Activated CD4-positive, alpha-beta T cell treated with anti-CD3 and anti-CD28 coated beads, Interleukin-2, Interleukin-6, amounts not matched to agents 100 ng/mL and 50 ng/mL, durations not matched to agents 16 hours and 8 hours (primary cell): ENCODE measurements at places on chromosomes 3 and 15.
A peak's percentile ranks its signal among the peaks of the same experiment; 100 is the strongest.

DNA sequence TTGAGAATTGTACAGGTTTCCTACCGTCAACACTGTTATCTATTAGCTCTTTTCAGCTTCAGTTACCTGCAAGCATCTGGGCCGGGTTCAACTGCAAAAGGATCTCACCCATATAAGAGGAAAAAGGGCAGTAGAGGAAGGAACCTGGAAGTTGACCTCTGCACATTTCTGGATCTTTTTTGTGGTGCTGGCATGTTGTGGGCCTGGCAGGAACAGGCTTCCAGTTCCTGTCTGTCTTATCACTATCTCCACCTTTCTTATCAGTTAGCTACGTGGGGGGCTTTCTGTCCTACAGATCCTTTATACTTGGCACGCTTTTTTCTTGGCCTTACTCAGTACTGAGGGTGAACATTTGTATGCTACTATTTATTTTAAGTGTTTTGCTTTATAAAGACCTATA lies 42.2 kb upstream of the TJP1 start:
- no peak for DNase-seq

- no peak for DNase-seq
These were observed 672 bp upstream of the KY start for GRCh38 chr3:134651347-134652041.

DNA sequence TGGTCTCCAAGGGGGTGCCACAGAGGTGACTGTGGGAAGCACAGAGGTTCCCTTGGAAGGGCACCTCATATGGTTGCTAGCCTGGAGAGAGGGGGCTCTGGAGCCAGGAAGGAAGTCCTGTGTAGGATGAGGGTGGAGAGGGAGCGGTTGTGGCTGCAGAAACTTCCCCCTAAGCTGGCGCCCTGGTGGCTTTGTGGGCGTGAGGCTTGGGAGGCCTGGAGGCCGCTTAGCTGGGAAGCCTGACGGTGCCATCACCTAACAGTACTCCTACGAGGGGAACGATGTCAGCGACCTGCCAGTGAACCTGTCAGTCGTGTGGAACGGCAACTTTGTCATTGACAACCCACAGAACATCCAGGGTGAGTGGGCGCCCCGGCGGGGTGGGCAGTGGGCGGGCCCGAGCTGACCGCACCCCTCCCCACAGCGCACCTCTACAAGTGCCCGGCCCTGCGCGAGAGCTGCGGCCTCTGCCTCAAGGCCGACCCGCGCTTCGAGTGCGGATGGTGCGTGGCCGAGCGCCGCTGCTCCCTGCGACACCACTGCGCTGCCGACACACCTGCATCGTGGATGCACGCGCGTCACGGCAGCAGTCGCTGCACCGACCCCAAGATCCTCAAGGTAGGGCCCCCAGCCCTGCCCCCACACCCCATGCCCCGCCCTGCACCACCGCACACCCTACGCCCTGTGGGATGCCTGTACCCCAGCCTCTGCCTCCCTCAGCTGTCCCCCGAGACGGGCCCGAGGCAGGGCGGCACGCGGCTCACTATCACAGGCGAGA lies 31.0 kb downstream of the PLXNA1 start:
- DNase-seq: no peak

DNA sequence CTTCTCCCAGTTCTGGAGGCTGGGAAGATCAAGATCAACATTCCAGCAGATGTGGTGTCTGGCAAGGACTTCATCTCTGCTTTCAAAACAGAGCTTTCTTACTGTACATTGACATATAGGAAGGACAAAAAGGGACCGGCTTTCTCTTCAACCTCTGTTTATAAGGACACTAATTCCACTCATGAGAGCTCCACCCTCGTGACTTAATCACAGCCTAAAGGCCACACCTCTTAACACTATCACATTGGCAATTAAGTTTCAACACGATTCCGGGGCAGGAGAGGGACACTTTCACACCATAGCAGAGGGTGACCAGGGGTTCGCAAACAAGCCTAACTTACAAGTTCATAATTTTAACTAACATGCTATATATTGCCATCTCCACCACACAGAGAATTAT lies 231.5 kb downstream of the MAGI1 start:
- DNase-seq: no peak

DNA sequence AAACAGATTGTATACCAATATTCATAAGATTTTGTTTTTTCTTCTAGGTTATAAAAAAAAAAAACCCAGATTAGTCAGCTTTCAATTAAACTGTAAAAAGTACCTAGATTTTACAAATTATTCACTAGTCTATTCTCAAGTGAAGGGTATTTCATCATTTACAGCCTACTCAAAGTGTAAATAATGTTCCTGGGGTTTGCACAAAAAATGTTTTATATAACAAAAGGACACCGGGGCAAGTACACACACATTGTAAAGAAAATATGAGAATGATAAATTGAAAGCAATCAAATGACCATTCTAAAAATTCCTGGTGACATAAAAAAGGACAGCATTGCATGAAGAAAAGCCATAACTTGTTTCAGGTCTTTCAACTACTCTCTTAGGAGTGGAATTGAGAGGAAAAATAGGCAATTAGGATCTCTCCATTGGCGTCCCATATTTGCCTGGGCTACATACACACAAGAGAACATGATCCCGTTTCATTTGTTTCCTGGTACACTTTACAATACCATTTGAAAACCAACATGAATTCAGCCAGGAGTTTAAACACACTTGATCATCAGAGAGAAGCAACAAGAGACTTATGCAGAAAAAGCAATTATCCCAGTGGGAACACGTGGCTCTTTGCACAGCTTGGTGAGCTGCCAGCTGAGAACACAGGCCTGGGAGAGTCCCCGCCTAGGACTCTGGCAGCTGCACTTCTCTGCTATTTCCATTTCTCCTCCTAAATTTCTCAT lies 1039.2 kb downstream of the ROBO1 start:
- DNase-seq: no peak

GRCh38 chr3:98954791-98955604 lies 53.5 kb upstream of the DCBLD2 start:
- DNase-seq: no peak

DNA sequence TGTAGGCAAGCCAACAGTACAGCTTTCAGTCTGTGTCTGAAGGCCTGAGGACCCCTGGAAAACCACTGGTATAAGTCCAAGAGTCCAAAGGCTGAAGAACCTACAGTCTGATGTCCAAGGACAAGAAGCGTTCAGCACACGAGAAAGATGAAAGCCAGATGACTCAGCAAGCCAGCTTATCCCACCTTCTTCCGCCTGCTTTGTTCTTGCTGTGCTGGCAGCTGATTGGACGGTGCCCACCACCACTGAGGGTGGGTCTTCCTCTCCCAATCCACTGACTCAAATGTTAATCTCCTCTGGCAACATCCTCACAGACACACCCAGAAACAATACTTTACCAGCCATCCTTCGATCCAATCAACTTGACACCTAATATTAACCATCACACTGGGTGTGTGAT lies 59.0 kb upstream of the PDZRN3 start:
- no peak for DNase-seq

- DNase-seq: no peak
These were observed 26.8 kb downstream of the NFKBIZ start for GRCh38 chr3:101876142-101876541.

GRCh38 chr3:98890181-98890835 lies 11.2 kb downstream of the DCBLD2 start:
- no peak for DNase-seq

DNA sequence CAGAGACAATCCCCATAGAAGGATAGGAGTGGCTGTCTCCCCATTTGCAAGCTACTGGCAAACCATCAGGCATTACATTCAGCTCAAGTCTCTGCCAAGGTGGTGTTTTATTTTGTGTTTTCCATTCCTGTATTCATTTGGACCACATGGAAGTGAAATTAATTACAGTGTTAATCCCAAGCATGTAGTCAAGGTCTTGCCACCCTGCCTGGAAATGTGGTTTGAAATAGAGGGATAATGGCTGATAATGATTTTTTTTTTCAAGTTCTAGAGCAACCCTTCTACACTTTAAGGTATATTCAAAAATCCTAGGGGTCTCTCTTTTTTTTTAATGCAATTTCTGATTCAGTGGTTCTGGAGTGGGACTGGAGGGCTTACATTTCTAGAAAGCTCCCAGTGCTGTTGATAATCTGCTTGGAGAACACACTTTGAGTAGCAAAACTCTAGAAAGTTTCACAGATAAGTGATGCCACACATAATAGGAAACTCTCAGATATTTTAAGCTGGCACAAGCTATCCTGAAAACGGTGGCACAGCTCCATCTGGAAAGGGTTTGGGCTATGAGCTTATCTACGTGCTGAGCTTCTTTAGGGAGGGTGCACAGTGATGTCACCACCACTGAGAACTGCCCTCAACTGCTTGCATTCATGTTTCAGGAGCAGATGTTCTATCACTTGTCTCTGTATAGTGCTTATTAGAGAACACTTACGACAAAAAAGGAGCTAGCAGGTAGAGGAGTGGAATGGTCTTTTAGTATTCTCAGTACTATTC lies 140.1 kb upstream of the IL12A start:
- DNase-seq: no peak

DNA sequence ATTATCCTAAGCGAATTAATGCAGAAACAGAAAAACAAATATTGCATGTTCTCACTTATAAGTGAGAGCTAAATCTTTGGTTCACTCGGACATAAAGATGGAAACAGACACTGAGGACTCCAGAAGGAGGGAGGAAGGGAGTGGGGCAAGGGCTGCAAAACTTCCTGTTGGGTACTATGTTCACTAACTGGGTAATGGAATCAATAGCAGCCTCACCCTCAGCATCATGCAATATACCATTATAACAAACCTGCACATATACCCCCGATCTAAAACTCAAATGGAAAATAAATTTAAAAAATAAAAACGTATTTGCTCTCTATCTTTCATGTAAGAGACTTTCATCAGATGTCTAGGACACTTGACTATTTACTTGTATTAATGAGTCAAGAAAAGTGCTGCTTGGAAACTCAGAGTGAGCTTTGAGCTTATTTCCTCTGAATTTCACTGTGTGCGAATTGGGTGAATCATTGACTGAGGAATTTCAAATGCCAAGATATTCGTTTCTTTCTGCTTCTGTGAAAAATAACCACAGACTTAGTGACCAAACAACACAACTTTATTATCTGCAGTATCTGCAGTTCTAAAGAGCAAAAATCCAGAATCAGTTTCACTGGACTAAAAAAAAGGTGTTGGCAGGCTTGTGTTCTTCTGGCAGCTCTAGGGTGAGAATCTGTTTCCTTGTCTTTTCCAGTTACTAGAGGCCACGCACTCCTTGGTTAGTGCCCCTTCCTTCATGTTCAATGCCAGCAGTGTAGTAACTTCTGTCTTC lies 18.4 kb downstream of the TM4SF18 start:
- DNase-seq: no peak

GRCh38 chr3:115402651-115403050 lies 220.7 kb upstream of the GAP43 start:
- no peak for DNase-seq

DNA sequence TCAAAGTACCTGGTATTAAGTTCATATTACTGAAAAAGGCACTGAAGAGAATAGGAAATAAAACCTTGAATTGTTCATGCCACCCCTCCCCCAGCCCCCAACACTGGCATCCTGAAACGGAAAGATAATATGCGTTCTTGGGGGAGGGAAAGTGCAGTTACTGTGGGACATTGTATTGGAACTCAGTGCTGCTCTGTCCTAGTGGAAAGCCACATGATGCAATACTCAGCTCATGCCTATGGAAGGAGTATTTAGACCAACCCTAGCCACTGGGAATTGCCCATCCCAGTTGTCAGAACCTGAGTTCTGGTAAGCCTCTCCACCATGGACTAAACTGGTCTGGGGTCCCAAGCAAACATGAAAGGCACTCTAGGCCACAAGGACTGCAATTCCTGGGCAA lies 680.8 kb upstream of the BCHE start:
- no peak for DNase-seq

DNA sequence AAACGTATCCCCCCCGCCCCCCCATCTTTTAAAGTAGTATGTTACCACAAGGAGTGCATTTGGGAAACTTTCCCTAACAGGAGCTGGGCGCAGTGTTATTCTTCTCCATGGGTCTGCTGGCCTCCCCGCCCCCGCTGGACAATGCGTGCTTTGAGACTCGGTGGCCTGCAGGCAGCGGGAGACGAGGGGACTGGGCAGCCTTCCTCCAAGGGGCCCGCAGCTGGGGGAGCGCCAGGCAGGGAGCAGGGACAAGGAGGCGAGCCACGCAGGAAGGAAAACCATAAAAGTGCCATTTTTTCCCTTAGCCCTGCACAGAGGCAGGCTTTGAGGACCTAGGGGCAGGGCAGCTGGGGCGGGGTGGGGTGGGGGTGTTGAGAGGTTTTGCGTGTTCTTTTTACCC lies 14.1 kb downstream of the SOX2 start:
- DNase-seq: no peak

GRCh38 chr3:51295625-51296024 lies 89.5 kb upstream of the MANF start:
- DNase-seq: no peak

- no peak for DNase-seq
These were observed 46.2 kb downstream of the NRG4 start for GRCh38 chr15:75966073-75966472.

- peak; percentile 77 for DNase-seq
These were observed 64.5 kb downstream of the KLHL25 start for GRCh38 chr15:85730001-85730820.

- no peak for DNase-seq
These were observed 30.8 kb downstream of the IFT122 start for GRCh38 chr3:129470861-129471260.

GRCh38 chr15:62857411-62857853 lies 185.1 kb upstream of the TPM1 start:
- peak; percentile 68 for DNase-seq

DNA sequence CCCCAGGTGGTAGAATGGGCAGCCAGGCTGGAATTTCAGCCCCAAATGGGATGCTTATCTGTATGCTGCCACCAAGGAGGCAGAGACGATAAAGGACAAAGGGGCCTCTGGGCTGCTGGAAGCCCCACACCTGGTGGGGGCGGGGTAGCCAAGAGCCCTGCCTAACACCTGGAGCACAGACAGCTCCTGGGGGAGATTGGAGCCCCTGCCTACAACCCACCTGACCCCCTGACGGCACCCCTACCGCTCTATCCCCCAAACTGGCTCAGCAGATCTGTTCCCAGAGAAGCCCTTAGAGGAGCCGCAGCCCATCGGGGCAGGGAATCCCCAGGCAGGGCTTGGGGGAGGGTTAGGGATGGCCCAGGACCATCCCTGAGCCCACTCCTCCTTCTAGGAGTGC lies 15.8 kb upstream of the SEMA3F start:
- no peak for DNase-seq

- no peak for DNase-seq
These were observed 196.0 kb upstream of the TOPAZ1 start for GRCh38 chr3:44045476-44046275.

- DNase-seq: no peak
These were observed 34.8 kb downstream of the CCDC80 start for GRCh38 chr3:112606098-112606497.

- no peak for DNase-seq
These were observed 26.4 kb upstream of the KLF13 start for GRCh38 chr15:31300208-31300661.
